ENCODE measurements at places on chromosomes 1 and 21. TPM values are rescaled to one million over a fixed set of nuclear protein-coding genes. Genes with fewer than 3 reads are reported as not detected.

TMEM61 gene
- total RNA-seq, result not detected

DNA sequence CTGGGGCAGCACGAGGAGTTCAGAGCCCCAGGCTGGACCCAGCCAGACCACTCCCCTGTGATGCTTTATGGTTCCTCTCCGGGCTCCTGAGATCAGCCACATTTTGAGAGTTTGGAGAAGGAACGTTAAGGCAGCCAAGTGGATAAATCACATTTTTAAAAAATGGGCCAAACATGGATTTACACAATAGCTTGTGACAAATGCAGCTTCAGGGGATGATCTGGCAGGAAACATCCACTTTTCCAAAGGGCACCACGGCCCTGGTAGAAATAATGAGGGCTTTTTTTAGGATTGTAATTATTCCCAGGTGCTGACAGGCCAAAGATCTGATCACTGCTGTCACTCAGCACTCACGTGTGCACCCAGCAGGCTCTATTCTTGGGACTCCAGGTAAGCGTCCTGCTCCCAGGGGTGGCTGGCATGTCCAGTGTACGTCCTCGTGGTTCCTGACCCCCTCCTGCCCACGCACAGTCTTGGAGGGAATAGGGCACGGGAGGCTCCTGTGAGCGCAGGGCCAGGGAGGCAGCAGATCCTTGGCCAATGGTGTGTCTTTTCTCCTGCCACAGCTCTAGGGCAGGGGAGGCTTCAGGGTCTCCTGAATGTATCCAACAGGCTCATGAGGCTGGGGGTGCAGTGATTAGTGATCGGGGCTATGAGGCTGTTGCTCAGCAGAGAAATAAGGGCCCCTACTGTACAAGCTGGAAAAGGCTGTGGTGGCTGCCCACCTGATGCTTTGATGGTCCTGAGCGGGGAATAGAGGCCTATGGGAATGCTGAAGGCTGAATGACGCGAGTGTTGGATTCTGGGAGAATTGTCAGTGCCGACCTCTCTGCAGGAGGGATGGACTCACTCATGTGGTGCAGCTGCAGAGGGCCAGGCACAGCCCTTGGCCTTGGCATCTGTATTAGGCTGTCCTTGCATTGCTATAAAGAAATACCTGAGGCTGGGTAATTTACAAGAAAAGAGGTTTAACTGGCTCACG, 415.7 kb downstream of the PTPRU start:
- H3K27ac ChIP-seq, result no peak overlapping the region
- DNase-seq, result peak; percentile 35
- H3K4me1 ChIP-seq, result peaks cover 6% of the 10 kb centered on the region
- H3K36me3 ChIP-seq, result no peaks in the 10 kb centered on the region
- no peak overlapping the region for H3K4me3 ChIP-seq

GRCh38 chr1:173050865-173051264, at the start of gene TNFSF18:
Gene TNFSF18, minus strand, starts transcription at chr1:173050941. Its CDS starts 45 bp downstream, at chr1:173050896.
- H3K27me3 ChIP-seq, result no peaks in the 10 kb centered on the region
- no peak for DNase-seq
- no peak within 1 kb of the TSS for H3K27ac ChIP-seq
- no peak within 1 kb of the TSS for H3K4me3 ChIP-seq
- H3K4me1 ChIP-seq, result peaks cover 14% of the 10 kb centered on the region
- no peaks in the 10 kb centered on the region for H3K36me3 ChIP-seq

- H3K4me1 ChIP-seq, result peaks cover 11% of the 10 kb centered on the region
- peak; percentile 10 for DNase-seq
- H3K27ac ChIP-seq, result no peak overlapping the region
- no peaks in the 10 kb centered on the region for H3K27me3 ChIP-seq
Observed at GRCh38 chr1:227351443-227351842, 33.2 kb upstream of the CDC42BPA start.

- H3K36me3 ChIP-seq, result no peaks in the 10 kb centered on the region
- H3K4me3 ChIP-seq, result peak overlapping the region; percentile 14
- DNase-seq, result peak; percentile 91
- peaks cover 43% of the 10 kb centered on the region for H3K4me1 ChIP-seq
- H3K27me3 ChIP-seq, result peaks cover 17% of the 10 kb centered on the region
Observed at GRCh38 chr1:243926803-243927245, 76.8 kb upstream of the AKT3 start.

- H3K4me1 ChIP-seq, result no peaks in the 10 kb centered on the region
- peaks cover 43% of the 10 kb centered on the region for H3K36me3 ChIP-seq
- H3K27me3 ChIP-seq, result no peaks in the 10 kb centered on the region
- no peak for DNase-seq
- H3K27ac ChIP-seq, result no peak overlapping the region
- no peak overlapping the region for H3K4me3 ChIP-seq
Observed at GRCh38 chr1:41010345-41010744, 11.2 kb downstream of the SLFNL1 start.

DNA sequence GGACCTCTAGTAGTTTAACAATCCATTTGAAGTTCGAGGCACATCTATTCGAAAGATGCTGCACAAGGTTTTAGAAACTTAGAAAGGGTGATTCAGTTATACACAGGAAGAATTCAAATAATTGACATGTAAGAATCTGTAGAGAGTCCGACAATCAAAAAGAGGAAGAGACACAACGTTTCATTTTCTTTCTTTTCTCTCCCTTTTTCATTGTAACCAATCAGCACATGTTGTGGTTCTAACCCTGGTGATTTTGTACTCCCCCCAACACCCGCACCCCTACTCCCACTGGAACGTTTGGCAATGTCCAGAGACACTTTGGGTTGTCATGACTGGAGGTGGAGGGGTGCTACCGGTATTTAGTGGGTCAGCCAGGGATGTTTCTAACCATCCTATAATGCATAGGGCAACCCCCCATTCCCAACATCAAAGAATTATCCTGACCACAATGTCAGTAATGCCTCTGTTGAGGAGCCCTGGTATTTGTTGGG, 4.9 kb downstream of the TGFB2 start:
- DNase-seq, result no peak
- H3K27ac ChIP-seq, result no peak overlapping the region
- no peak overlapping the region for H3K4me3 ChIP-seq
- H3K4me1 ChIP-seq, result peaks cover 16% of the 10 kb centered on the region

DNA sequence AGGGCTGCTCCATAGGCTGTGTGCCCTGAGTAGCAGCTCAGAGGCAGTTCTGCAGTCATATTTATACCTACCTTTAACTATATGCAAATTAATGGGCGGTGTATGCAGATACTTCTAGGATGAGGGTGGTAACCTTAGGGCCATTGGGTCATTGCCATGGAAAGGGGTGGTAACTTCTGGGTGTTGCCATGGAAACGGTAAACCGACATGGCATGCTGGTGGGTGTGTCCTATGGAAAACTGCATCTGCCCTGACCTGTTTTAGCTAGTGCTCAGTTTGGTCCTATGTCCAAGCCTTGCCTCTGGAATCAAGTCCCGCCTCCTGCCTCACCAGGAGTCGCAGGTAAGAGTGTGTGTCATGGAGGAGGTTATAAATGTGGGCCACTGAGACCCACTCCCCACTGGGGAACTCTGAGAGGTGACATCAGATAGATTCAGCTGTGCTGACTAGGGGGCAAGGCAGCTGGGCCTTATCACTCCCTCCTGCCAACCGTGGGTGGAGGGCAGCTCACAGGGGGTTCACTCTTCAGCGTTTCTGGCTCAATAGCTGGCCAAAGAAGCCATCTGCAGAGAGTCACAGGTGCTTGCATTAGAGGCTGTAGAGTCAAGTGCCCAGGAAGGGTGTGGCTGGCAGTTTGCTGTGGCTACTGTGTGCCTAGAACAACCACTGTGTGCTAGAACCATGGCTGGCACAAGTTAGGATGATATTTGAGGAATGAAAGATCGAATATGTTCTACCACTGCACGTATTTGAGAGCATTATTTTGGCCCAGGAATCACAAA, 19.0 kb downstream of the BACE2 start:
- H3K4me3 ChIP-seq, result no peak overlapping the region
- H3K36me3 ChIP-seq, result no peaks in the 10 kb centered on the region
- no peak for DNase-seq
- no peaks in the 10 kb centered on the region for H3K4me1 ChIP-seq
- H3K27me3 ChIP-seq, result no peaks in the 10 kb centered on the region
